ACHN (cell line): ENCODE measurements at places on chromosomes 4 and X.

GRCh38 chr4:2045518-2045951 lies 13.6 kb upstream of the NAT8L start:
- peak; percentile 48 for DNase-seq

DNA sequence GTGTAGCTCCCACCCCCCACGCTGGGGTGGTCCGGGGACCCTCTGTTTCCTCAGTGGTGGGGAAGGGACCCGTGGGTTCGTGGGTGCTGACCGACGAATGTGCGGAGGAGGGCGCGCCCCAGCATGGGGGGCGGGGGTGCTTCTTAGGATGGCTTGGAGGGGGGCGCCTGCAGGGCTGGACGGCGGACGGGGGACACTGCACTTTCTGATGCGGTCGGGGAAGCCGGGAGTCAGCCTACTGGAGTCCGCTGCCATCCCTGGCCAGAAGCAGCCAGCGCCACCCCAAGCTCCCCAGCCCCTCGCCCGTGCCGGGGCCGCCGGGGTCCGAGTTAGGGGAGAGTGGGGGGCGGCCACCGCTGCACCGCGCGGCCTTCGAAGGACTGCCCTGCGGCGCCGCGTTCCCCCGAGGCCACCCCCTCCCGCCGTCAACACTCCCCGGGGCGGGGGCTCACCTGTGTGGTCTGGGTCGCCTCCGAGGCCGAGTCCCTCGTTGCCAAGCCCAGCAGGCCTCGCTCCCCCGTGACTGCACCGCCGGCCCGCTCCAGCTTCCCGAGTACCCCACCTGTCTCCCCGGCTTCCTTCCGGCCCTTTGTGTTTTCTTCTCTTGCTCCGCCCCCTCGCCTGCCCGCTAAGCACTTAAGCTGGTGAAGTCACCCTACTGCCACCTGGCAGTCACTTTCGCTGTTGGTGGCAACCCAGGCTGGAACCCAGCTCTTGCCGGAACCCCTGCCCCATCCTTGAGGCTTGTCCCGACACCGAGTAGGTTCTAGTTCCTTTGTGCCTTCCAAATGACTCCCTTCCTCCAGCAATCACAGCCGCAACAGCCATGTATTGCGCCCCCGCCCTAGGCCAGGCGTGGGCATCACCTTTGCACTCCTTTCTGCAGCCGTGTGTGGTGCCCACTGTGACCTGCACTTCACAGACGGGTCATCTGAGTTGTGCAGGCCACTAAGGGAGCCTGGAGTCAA lies at the start of gene OCIAD2:
Gene OCIAD2, minus strand, starts transcription at position 569 of the 968 bp plus-strand sequence. CDS start 2,225 bp downstream, outside the sequence.
- DNase-seq = peak; percentile 78

- no peak for DNase-seq
Measured at GRCh38 chr4:88119943-88120342, 38.5 kb downstream of the ABCG2 start.

DNA sequence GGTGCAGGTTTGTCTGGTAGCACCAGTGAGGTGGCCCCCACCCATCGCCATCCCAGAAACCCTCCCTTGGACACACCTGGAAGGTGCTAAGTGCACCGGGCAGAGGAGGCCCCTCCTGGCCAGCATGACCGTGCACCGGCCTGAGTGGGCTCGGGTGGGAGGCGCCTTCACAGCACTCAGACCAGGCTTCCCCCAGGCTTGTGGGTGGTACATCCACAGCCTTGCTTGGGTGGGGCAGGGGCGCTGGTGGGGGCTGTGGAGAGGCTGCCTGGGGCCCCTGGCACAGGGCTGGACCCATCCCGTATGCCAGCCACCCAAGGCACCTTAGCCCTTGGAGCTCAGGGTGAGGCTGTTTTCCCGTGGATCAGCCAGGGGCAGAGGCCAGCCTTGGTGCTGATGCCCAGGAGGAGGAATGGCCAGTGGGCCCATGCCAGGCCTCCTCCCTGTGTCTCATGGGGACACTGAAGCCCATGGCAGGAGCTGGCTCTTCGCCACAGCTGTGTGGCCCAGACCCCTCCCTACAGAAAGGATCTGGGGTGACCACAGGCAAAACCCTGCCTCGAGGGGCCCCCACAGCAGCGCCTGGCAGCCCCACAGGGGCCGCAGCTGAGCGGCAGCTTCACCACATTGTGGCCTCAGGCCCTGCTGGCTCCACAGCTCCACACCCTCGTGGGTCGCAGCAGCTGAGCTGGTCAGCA lies 21.4 kb downstream of the NKX1-1 start:
- no peak for DNase-seq

- no peak for DNase-seq
Measured at GRCh38 chr4:6692379-6692778, 1.3 kb upstream of the S100P start.

- peak; percentile 43 for DNase-seq
Measured at GRCh38 chr4:31655328-31655727, 935.2 kb downstream of the PCDH7 start.
